ENCODE measurements at places on chromosomes 13 and 19.

- DNase-seq = no peak
Observed at GRCh38 chr13:88840085-88840484, 1168.9 kb downstream of the SLITRK5 start.

GRCh38 chr19:49771674-49772139, 4.9 kb downstream of the AP2A1 start:
- DNase-seq = no peak

DNA sequence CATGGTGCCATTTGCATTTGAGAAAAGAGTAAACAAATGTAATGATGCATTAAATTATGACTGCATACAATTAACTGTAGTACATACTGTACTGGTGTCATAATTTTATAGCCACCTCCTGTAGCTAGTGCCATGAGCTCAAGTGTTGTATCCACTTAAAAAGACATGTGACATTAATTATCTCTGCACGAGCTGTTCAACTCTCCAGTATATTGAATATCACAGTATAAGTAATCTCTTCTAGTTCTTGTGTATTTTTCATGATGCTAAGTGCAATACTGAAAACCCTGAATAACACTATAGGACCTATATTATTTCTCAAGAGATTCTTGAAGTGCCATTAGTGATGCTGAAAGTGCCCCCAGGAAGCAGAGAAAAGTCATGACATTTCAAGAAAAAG, 387.3 kb downstream of the PCDH17 start:
- DNase-seq = no peak

GRCh38 chr13:37385956-37386670, 212.5 kb downstream of the POSTN start:
- DNase-seq = no peak

- no peak for DNase-seq
Observed at GRCh38 chr19:18657590-18658365, 20.9 kb downstream of the KLHL26 start.

GRCh38 chr13:99150575-99151361, 49.9 kb upstream of the UBAC2 start:
- DNase-seq = no peak

DNA sequence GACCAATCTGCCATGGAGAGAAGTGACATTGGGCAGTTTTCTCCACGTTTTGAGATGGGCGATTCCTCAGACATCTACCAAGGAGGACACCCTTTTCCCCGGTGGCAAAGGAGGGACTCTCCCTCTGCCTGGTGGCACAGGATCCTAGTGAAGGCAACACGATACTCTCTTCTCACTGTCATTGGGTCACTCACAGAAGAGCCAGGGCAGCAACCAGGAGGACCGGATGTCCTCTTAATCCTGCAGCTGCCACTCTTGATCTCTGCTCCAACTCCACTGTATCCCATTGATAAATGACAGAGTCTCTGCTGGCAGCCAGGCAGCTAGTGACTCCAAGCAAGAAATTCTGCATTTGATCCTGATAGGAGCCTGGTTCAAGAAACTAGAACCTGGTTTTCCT, 42.2 kb downstream of the COL4A2 start:
- DNase-seq = no peak

Data from Panc1 (cell line).